RWPE2 (cell line): ENCODE measurements at places on chromosomes 12 and 14.

- no peak for DNase-seq
These were observed 77.8 kb downstream of the DDX51 start for GRCh38 chr12:132066345-132066685.

DNA sequence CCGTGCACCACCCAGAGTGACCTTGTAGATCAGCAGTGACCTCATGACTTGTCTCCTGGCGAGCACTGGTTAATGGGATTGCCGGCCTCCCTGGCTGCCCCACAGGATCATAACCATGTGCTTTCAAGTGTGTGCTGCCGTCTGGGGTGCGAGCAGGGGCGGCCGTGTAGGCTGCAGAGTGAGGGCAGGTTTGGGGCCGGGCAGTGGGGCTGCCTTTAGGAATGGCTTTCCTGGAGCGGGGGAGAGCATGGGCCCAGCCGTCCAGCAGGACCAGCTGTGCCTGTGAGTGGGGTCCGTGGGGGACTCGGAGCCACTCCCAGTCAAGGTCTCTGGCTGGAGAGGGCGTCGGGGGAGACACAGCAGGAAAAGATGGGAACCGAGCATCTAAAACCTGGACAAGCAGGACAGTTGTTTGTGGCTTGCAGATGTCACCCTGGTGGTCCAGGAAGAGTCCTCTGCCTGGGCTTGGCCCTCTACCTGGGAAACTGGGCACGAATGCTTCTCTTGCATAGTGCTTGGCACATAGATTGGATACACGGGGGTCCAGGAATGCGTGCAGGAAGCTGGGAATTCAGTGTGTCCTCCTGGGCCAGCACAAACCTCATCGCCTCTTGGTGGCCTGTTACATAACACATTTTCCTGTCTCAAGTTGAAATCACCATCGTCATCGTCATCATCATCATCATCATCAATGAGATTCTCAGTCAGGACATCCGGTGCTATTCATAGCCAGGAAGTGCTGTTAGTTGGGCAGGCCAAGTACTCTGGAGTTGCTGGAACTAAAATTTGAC is 96.0 kb downstream of the ADGRD1 start:
- peak; percentile 30 for DNase-seq

DNA sequence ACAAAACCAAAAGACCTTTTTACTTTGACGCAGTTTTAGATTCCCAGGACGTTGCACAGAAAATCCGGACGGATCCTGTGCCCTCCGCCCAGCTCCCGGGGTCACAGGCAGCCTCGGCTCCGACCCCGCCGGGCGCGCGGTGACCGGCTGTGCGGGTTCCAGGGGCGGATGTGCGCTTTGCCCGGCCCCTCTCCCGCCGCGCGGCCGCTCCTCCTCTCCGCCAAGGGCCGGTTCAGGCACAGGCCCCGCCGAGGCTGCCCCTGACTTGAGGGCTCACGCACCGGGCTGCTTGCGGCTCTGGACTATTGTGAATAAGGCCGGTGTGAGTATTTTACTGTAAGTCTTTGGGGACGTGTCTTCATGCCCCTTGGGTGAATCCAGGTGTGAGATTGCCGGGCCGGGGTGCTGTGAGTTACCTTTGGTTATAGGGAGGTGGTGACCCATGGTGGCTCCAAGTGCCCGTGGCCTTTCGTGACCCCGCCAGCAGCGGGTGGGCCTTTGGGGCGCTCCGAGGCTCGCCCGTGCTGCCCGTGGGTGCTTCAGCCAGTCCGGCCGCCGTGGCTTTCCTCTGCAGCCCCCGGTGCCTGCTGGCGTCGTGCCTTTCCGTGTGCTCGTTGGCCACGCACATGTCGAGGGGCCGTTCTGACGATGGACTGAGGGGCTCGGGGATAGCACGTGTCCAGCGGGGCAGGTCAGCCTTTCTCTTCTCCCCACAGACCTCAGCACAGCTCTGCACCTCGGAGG is 45.9 kb downstream of the NOC4L start:
- DNase-seq: no peak

DNA sequence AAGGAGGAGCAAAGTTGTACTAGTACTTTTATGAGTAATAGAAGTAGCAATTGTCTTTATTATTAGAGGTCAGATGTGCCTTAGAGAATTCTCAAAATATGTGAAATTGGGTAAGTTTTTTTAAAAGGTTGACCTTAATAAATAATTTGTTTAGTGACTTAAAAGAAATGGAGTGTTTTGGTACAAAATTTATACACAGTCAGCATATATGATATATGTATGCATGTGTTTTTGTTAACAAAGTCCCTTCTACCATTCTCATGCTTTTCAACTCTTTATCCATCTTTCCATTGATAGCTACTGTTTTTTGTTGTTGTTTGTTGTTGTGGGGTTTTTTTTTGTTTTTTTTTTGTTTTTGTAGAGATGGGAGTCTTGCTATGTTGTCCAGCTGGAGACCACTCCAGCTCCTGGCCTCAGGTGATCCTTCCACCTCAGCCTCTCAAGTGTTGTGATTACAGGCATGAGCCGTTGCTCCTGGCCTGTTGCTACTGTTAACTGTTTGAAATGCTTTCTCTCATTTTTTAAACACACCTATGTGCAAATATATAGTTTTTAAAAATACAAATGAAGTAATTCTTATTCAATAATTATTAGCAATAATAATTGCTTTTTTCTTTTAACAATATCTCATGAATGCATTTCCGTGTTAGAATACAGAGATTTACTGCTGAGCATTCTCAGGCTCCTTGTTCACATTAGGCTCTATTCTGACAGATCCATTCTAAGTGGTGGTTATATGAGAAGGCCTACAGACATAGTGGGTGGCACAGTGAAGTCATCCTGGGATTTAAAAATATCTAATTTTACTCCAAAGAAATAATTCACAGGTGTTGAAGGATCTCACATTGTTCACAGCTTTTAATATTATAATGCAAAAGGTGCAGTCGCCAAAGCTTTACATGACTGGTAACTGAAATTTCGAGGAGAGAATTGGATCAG is 10.4 kb downstream of the NAA30 start:
- DNase-seq: no peak

DNA sequence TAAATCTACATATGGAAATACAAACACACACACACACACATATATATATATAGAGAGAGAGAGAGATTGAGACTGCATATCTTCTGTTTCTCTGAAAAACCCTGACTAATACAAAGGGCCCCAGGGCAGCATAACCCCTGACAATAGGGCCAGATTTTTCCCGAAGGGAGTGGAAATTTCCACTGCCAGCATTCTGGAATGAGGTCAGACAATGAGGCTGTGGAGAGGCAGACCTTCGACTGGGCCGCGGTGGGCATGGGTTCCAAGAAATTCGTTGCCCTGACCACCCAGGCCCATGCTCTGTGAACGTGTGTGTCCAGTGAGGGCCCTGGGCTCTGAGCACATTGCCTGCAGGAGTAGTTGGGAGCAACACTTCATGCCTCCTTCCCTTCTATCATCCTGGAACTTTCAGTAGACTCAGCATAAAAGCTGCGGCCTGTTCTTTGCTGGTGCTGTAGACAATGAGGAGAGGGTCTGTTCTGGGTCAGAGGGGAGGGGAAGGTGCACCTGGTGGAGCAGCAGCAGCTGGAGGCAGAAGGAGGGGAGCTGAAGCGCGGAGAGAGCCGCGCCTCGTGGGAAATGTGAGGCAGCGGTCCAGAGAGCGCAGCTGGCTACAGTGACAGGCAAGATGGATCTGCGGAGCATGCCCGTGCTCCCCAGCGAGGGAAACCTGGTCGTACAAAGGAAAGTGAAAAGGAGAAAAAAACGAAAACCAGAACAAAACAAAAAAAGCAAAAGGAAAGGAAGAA is 25.6 kb upstream of the CCDC60 start:
- DNase-seq: no peak

- DNase-seq: peak; percentile 76
These were observed 35.5 kb upstream of the STON2 start for GRCh38 chr14:81435391-81436295.

GRCh38 chr12:115437061-115437567 is 753.1 kb upstream of the TBX3 start:
- no peak for DNase-seq

- DNase-seq: no peak
These were observed 75.2 kb downstream of the PITPNM2 start for GRCh38 chr12:123075646-123076171.

- no peak for DNase-seq
These were observed 274.1 kb upstream of the DAAM1 start for GRCh38 chr14:58914279-58914855.

DNA sequence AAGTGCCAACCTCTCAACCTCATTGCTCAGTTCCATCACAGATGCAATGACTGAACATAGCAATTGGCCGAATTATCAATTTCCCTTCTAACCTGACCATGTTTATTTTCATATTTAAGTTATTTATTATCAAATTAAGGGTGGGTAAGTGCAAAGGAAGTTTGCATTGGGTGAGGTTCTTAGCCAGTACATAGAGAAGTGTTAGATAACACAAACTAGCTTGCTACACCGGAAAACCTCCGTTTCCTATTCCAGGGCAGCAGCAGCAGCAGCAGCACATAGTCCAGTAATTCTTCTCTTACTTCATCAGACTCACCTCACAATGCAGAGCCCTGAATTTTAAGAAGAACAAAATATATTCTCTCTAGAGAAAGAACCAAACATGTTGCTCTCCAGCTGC is 200.5 kb upstream of the OR4E1 start:
- DNase-seq: no peak

GRCh38 chr12:124525927-124526692 is 41.3 kb downstream of the NCOR2 start:
- DNase-seq: no peak

DNA sequence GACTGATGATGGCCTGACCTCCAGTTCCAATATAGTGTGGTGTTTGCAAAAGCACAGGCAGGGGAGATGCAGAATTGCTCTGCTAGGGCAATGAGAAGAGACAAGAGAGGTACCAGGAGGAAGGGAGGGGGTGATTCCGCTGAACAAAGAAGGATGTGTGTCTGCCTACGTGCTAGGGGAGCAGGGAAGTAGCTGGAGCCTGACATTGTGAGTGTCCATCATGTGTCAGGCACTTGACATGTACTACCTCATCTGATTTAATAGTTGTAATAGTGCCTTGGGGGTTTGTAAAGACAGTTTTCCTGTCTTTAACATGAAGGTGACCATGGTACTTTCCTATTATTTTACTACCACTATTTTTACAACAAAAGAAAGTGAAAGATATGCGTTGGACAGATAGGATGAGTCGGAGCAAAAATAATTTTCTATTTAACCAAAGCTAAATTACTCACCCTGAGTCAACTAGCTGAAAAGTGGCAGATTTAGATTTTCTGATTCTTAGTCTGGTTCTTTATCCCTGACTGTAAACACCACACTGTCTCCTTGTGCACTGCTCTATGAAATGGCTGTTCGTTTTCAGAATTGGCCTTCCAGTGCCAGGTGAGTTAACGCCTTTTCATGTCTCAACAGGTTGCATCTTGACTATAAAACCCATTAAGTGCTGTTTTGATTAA is 33.7 kb upstream of the TEAD4 start:
- DNase-seq: no peak

DNA sequence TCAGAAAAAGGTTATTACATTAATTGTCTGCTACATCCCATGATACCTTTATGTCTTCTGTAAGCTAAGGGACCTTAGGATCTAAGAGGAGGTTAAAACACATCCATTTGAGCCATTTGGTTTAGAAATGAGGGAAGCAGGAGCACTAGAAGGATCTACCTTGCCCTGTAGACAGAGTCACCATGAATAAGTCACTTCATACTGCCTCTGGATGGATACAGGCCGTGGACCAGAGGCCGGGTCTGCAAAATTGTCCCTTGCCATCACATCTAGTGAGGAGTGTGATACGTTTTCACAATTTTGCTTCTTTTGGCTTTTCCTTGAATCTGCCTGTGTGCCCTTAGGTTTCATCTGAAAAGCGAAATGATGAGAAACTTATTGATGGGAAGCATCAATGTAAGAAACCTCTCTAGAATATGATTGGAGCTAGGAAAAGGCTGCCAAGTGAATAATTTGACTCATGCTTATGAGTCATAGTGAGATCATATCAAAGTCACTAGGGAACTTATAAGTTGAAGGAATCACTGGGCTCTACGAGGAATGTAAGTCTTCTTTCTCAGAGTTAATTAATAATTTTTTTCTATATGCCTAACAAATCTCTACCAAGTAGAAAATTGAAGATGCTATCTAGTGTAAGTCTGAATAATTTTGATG is 10.8 kb downstream of the GLRX5 start:
- no peak for DNase-seq

DNA sequence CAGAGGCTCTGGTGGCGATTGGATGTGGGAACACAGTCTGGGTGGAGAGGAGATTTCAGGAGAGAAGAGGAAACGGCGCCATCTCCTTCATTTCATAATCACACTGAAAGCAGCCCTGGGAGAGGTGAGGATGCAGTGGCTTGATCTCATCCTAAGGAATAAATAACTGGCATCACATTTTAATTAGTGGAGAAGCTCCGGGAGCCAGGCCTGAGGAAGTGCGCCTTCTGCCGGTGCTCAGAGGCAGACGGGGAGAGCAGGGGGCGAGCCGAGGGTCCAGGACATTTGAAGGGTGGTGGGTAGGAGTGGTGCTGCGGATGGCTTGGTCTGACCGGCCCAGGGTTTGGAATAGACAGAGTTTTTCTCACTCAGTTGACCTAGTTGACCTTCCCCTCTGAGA is 265.0 kb downstream of the CACNA1C start:
- DNase-seq: peak; percentile 40

DNA sequence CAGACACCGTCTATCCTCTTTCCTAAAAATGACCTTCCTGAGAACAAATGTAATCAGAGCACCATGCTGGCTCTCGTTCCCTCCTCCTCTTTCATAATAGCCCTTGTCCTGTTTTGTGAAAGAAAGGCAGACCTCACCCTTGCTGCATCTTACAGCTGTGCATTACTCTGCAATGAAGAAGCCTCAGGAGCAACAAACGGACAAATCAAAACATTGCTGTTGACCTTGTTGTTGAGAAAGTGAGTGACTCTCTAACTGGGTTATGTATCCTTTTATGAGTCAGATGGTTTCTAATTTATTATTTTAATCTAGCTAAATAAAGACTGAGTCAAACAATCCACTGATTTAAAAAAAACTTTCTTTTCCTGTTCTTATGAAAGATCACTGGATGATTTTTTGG is 180.9 kb downstream of the RPS29 start:
- no peak for DNase-seq

GRCh38 chr12:102961466-102961855 is 4.0 kb downstream of the ASCL1 start:
- no peak for DNase-seq

DNA sequence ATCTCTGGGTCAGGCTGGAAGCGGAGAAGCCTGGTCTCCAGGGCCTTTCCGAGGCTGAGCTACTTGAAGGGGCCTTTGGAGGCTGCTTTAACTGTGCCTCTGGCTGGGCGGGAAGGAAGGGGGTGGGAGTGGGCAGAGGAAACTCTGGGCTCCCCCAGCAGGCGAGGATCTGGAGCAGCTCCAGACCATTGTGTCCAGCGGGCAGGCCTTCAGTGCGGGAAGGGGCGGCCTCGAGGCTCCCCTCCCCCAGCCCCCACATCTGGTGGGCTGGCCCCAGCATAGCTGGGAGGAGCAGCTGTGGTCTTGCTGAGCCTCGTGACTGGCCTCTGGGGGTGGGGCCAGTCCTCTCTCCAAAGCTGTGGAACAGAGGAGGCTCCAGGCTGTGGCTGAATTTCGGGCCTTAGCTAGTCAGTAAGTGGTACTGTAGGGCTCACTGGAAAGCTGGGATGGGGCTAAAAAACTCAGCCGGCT is 3.4 kb downstream of the TAMALIN start:
- DNase-seq: no peak

- DNase-seq: no peak
These were observed 131.7 kb downstream of the LLPH start for GRCh38 chr12:65998536-65999530.

- no peak for DNase-seq
These were observed 25.4 kb upstream of the ADAMTS20 start for GRCh38 chr12:43577381-43577780.
